ENCODE measurements at places on chromosomes 1 and 21. TPM values are rescaled to one million over a fixed set of nuclear protein-coding genes. Genes with fewer than 3 reads are reported as not detected.

The ZSCAN20 gene
- total RNA-seq = 7.2 TPM

GRCh38 chr1:211910913-211911485 lies 80.4 kb upstream of the LPGAT1 start:
- no peak for DNase-seq

DNA sequence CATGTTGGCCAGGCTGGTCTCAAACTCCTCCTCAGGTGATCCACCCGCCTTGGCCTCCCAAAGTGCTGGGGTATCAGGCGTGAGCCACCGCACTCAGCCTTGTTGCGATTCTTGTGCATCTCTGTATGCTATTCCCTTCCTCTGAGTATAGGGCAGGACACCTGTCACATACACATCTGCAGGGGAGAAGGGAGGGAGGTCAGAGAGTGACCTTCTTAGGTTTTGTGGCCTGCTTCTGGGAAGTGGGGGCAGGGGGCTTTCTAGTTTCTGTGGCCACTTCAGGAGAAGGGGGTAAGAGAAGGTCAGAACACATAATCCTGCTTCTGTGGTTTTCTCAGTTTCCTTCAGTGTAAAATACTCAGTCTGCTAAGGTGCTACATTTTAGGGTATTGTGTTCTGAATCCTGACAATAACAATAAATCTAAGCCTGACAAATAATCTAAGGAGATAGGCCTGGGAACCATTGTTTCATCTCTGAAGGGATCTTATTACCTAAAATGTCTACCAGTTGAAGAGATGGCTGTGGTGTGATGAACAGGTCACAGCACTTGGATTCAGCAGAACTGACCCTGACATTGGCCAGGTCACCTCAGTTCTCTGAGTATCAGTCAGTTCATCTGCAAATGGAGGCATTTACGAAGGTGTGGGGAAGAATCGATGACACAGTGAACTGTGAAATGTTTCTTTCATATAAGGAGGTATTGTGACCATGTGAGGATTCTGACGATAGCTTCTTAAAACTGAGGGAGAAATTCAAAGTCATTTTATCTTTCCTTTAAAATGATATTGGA lies 212.6 kb upstream of the L1TD1 start:
- no peak for DNase-seq

GRCh38 chr1:1435911-1436629 lies 580 bp downstream of the VWA1 start:
- no peak for DNase-seq

GRCh38 chr1:92857817-92858216 lies 26.0 kb downstream of the RPL5 start:
- no peak for DNase-seq

DNA sequence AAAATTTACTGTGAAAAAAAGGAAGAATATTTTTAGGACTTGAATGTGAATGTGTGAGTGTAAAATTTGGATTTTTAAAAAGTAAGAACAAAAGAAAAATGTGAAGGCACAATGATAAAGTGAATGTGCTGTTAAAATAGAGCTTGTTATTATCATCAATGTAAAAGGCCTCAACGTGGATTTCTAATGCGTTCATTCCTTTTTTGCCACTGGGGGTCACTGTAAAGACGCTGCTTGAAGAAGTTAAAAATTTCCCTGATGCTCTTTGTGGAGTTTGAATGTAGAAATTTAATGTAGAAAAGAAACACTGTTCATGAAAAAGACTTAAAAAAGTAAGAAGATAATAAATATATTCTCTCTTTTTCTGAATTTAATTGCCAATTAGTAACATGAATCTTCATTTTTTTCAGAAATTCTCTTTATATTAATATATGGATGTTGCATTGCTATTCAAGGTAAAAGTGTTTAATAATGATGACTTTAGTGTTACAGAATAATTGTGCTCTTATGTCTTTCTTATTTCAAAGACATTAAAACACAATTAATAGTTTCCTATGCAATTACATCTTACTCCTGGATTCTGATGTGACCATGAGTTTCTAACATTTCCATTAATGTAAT lies 161.5 kb downstream of the DNM3 start:
- peak; percentile 80 for DNase-seq

DNA sequence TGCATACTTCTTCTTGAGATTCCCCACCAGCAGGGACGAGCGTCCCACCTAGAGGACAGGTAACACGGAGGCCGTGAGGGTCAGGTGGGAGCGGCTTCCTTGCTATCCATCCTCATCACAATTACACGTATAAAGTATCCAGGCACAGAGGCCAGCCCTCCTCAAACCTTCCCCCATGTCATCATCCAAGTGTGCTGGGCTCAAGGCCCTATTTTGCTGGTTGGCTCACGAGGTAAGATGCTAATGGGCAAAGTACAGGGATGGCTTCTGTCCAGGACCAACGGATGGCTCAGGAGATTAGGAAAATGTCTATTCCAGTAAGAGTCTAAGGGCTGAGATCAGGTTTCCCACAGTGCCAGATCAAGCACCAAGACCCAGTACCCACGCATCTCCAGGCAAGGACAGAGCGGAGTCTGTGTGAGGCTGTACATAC lies 11.5 kb upstream of the A3GALT2 start:
- no peak for DNase-seq

The RNF2 gene
- total RNA-seq = 30.0 TPM

The S100A1 gene
- 3.6 TPM for total RNA-seq

The DENND2C gene
- 1.7 TPM for total RNA-seq

The EPS8L3 gene
- total RNA-seq = not detected

All from SJCRH30 (cell line).